Esophagus mucosa (tissue), 1 donor: ENCODE measurements at places on chromosomes 7 and 10.
A peak's percentile ranks its signal among the peaks of the same experiment; 100 is the strongest.

DNA sequence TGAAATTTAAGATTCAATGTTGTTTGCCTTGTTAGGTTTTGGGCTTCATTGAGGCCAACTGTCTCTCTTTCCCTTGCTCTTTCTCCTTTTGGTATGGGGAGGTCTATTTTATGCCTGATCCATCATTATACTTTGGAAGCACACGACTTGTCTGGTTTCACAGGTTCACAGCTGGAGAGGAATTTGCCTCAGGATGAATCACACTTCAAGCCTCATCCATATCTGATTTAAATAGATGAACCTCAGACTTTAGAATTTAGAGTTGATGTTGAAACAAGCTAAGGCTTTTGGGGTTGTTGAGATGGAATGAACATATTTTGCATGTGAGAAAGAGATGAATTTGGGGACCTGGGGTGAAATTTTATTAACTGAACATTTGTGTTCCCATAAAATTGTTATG is 150.5 kb upstream of the IGFBP3 start:
- ATAC-seq, result no peak

GRCh38 chr7:108307194-108307593 is 149.0 kb downstream of the NRCAM start:
- peak; percentile 34 for ATAC-seq

DNA sequence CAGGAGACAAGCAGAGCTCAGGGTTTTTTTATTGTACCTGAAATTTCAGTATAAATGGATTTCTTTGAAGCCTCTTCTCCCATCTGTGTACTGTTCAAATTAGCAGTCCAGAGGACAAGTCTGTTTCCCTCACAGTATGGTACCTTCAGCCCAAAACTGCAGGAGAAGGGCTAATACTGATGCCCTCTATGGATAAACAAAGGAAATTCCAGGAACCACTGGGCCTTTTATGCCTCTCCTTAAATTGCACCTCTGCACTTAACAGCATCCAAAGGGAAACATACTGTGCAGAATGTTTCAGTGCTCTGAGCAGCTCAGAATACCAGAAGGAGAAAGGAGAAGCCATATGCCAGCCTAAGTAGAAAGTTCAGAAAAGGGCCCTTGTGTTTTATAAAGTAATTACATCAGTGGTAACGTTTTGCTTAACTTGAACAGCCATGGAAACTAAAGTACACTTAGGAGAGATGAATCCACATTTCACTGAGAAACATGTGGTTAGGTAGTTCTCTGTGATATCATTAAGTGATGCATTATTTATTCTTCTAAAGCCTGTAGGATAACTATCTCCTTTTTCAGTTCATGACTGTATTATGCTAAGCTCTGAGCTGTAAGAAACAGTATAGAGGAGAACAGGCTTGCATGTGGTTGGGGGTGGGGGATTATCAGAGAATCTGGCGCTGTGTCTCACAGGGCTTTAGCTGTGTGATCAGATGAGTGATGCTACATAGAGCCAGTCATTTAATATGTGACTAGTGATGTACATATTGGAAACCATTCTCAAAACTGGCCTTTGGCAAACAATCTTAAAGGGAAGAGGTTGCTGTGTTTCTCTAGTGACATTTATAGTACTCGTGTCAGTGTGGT is 111.3 kb downstream of the POU6F2 start:
- no peak for ATAC-seq

DNA sequence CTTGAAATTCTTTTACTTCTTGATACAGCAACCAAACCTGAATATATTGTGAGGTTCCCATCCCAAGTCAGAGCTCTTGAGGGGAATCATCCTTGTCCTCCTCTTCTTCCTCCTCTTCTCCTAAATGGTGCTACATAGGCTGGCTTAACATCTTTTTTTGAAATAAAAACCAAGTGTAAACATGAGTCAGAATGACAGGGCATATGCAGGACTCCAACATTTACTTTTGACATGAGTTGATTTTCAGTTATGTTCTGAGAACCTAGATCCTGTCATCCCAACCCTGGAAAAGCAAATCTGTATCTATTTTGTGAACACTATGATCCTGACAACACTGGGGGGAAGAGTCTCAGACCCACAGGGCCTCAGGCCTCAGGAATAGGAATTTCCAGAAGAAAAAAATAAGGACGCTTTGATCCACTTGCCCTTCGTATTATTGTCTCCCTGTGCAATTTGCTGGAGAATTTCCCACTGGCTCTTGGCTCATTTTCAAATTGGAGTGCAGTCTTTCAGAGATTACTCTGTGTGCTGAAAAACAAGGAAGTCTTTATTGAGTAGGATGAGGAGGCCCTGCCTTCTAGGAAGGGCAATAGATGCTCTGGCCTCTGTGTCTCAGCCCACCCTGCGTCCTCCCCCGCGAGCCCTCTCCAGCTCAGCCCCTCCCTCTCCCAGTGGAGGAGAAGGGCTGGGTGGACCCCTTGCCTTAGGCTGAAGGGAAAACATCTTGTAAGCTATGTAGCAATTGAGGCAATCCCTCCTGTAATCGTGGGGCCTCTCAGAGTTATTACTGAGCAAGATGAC is 121.6 kb downstream of the CREB5 start:
- ATAC-seq, result no peak

GRCh38 chr10:17412323-17412722 is 42.1 kb downstream of the ST8SIA6 start:
- no peak for ATAC-seq

- ATAC-seq, result no peak
Measured at GRCh38 chr7:77667459-77668086, 28.7 kb upstream of the RSBN1L start.

DNA sequence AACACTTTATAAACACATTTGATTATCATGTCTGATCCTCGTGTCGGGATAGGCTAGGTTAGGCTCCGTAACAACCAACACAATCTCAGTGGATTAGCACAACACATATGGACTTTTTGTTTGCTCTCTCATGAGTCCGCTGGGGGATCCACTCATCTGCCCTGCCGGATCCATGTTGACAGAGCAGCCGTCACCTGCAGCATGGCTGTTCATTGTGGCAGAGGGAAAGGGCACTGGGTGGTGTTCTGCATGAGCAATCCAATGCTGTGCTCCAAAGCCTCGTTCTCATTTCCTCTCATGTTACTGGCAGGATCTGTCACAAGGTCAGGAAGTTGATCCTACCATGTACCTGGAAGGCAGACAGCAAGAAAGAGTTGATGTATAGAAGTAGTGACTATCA is 62.5 kb upstream of the RAPGEF5 start:
- ATAC-seq, result no peak

GRCh38 chr7:28239823-28240204 is 59.2 kb upstream of the JAZF1 start:
- ATAC-seq, result no peak

DNA sequence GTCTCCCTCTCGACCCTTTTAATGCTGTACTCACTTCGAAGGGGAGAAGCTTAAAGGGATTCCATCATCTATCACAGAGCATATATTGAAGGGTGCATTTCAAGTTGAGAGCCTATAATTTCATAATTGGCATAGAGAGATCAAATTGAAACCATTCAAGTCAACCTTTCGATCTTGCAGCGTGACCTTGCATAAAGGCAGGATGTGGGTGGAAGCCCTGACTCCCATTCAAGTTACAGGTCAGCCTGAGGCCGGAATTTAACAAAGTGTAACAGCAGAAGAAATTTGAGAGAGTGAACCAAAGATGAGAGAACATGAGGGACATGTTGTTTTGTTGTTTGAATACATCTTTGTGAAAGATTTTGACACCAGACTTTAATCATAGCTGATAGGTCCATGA is 195.3 kb upstream of the TPK1 start:
- no peak for ATAC-seq

DNA sequence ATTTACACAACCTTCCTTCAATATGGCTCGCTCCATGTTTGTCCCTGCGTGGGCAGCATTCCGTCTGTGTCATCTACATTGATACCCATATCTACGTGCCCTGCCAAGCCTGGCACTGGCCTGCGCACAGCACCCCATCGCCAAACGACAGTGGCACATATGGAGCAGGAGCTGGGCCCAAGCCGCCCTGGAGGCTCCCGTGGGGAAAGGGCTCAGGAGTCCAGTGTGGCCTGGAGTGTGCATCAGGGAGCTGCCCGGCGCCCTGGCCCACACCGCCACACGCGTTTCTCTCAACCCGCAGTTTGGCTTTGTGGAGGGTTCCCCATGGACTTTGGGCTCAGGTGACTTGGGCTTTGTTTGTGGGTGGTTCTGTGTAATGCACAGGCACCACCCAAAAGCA is 273.2 kb downstream of the PTPRN2 start:
- ATAC-seq, result no peak

DNA sequence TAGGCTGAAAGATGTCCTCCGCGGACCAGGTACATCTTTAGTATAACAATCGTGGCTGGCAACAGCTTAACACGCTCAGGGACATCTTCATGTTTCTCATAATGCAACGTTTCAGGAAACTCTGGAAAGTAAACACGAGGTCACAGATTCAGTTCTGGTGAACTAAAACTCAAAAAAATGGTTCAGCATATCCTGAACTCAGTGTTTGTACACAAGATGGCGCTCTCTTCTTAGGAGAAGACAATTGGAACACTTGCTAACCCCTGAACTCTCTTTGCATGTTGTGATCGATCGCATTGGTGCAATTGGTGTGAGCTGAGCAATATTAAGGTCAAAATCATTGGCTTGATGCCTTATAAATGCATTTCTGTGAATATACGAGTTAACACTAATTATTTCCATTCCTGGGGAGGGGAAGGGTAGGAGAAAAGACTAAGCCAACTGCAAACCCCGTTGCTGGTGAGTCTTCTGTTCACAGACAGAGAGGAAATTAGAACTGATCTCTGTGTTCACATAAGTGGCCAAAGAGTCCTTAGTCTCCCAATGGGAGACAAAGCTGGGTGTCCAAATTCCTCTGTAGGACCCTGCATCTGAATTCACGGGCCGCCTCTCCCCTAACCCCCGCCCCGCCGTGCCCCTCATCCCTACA is 52.6 kb upstream of the FAM180A start:
- peak; percentile 67 for ATAC-seq

GRCh38 chr10:6396226-6396625 is 183.8 kb downstream of the PRKCQ start:
- no peak for ATAC-seq

DNA sequence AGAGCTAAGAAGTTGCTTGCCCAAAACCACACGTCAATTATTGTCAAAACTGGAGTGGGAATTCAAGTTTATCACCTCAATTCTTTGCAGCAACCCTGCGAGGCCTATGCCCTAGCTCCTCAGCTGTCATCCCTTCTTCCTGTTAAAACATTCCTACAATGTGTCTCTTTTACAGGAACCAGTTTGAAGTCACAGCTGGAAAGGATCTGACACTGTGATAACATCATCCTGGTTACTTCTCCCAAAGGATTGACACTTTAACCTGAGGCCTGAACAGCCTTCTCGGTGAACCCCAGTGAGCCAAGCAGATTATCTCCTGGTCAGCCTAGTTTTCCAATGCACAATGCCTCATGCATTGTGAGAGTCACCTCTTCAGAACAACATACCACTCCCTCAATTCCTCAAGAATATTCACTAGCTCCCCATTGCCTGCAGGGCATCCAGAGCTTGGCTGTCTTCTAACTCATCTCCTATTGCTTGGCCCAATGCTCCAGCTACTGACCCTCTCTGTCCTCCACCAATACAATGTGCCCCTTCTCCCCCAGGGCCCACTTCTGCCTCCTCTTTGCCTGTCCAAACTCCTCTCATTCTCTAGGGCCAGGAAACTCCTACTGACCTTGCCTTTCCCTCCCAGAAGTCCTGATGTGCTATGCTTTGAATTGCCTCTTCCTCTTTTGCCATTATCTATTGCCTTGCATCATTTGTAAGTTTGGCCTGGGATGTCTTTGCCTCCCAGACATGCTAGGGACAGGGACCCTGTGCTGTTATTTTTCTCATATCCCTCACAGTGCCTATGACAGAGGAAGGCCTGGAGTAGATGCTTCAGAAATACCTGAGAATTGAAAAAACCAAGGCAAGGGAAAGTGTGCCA is 10.4 kb upstream of the DLG5 start:
- no peak for ATAC-seq

DNA sequence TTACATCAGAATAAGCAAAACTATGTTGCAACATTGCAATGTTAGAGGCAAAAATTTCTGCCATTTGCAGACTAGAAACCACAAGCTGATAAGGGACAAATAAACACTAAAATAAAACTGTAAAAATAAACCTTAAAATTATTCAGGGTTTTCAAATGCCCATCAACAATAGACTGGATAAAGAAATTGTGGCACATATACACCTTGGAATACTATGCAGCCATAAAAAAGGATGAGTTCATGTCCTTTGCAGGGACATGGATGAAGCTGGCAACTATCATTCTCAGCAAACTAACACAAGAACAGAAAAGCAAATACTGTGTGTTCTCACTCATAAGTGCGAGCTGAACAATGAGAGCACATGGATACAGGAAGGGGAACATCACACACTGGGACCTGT is 385.0 kb downstream of the PHF14 start:
- ATAC-seq, result no peak

DNA sequence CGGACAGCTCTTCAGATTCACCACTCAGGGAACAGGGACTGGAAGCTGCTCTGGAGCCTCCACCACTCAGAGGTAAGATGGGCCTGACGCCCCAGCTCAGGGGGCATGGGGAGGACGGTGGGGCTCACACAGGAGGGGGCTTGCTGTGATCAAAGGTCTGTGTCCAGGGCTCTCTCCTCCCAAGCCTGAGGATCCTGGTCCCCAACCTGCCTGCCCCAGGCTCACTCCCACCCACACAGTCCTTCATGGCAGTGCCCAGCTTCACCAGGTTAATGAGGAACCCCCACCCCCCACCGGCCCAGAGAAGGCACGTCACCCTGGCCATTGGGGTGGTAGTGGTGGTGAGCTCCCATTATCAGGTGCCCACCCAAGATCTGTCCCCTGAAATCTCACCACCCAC is 926.7 kb upstream of the ZNF722 start:
- ATAC-seq, result no peak

DNA sequence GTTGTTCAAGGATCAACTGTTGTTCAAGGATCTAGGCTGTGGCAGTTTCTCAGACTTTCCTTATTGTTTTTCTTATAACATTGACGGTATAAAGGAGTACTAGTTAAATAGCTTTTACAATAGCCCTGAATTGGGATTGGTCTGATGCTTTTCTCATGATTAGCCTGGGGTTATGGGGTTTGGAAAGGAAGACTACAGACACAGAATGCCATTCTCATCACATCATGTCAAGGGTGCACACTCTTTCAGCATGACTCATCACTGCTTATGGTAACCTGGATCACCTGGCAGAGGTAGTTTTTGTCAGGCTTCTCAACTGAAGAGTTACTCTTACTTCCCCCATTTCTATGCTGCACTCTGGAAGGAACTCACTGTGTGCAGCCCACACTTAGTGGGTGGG is 194.2 kb upstream of the NPSR1 start:
- peak; percentile 68 for ATAC-seq
